ENCODE measurements at places on chromosomes 1 and 21.
A peak's percentile ranks its signal among the peaks of the same experiment; 100 is the strongest.

- no peak for DNase-seq
Measured at GRCh38 chr1:233723387-233723786, 109.5 kb downstream of the KCNK1 start.

DNA sequence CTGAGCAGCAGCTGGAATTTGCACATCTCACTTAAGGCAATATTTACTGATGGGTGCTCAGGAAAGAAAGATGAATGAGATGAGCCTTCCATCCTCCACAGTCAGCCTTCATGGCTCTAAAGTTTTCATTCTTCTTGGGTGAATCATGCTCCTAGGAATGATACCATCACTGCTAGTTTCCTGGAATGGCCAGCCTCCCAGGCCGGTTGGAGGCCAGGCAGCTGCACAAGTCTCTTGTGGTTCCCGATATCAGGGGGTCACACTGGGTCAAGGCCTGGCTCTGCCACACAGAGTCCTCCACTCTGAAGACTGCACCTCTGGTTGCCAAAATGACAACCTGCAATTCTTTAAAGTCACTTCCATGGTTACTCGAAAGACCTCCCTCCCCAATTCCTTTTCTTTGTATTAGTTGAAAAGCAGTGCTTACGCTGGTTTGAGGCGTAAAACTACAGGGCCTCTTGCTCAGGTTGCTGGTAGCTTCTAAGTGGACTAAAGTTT lies 46.2 kb upstream of the PALMD start:
- no peak for DNase-seq

- DNase-seq: peak; percentile 82
Measured at GRCh38 chr1:145858238-145858900, 512 bp downstream of the PIAS3 start.

DNA sequence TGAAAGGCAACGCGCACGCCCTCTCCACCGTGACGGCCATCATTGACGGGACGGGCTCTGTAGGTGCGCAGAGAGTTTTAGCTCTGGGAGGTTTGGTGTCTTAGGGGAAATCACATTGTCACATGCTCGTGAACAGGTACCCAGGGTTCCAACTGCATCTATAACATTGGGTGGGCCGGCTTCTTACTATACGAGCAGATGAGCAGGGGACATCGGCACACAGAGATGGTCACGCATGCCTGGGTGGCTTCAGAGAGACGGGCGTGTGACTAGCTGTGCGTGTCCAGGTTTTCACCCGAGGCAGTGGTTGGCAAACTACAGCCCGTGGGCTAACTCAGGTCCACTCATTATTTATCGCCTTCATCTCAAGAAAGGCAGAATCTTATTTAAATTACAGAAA lies 54.7 kb downstream of the SLC37A1 start:
- no peak for DNase-seq

DNA sequence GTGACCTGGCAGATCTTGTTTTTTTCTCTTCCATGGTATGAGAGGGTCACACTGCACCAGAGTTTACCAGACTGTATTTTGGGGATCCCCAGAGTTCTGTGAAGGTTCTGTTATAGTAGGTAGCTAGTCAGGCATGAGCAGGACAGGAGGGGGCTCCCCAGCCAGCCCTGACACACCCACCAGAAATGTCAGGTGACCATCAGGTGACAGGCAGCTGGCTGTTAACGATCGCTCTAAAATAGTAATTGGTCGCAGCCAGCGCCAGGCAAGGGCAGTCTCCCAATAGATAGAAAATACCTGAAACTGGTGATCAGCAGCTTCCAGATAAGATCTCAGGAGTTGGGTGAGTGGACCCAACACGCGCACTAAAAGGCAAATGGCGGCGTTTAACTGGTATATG lies 264.9 kb downstream of the RHOU start:
- no peak for DNase-seq

DNA sequence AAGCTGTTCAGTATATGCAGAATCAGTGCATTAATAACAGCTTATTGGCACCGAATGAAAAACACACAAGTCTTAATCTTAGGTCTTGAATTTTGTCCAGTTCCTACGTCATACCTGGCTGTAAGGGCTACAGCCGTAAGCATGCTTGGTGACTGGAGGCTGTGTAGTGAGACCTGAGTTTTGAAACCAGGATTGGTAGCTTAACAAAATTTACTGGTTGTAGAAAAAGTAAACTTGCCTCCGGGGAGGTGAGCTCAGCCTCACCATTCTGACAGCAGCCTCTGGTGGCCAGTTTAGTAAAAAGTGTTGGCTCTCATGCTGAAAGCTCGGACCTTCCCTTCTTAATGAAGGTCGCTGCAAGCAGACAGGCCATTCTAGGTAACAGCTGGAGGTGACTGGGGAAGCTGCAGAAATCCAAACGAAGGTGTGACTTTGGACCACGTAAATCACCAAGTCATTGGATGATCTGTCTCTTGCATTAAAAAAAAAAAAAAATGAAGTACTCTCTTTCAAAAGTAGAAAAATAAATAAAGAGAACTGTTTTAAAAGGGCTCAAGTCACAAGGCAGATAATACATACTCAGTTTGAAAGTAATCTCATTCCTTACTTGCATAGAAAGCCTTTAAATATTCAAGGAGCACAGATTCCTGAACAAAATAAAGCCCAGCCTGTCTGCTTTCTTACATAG lies 48.9 kb downstream of the HLCS start:
- no peak for DNase-seq

DNA sequence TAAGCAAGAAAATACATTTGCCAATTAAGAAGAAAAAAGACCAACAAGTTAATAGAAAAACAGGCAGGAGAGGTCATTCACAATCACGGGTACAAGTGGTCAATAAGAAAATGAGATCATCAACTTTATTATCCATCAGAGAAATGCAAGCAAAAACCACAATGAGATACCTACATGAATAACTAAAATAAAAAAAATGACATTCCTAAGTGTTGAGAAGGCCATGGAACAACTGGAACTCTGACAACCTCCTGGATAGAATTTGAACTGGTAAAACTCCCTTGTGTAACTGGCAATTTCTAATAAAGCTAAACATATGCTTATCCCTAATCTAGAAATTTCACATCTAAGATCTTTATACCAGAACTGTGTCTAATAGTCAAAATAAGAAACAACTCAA lies 135.4 kb upstream of the BACE2 start:
- no peak for DNase-seq

- no peak for DNase-seq
Measured at GRCh38 chr1:38326856-38327255, 280.3 kb upstream of the POU3F1 start.

DNA sequence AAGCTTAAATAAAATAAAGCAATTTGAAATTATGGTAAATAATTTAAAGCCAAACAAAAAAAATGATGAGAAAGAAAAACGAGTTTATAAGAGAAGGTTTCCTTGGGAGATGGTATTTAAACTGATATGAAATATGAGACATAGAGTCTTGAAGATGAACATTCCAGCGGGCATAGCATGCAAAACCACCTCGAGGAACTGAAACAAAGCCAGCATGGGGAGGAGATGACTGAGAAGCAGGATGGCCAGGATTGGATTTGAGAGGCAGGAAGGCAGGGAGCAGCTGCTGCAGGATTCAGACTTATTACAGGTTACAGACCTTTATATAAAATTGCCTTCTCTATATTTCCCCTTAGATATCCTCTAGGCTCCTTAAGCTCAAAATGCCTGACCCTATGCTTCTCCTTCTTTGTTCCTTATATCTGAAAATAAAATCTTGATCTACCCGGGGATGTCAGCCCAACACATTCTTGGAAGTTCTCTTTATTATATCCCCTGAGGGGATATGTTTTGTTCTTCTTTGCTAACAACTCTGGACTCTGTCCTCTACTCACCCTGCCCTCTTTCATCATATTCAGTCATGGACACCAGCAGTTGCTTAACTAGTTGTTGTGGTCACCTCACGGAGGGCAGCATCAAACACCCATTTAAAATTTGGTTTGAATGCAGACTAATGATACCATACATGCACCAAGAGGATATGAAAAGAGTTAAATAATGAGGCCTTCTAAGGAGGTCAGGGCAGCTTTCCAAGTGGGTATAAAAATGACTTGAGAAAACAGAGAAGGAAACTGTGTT lies 719.1 kb upstream of the B3GALT2 start:
- no peak for DNase-seq

DNA sequence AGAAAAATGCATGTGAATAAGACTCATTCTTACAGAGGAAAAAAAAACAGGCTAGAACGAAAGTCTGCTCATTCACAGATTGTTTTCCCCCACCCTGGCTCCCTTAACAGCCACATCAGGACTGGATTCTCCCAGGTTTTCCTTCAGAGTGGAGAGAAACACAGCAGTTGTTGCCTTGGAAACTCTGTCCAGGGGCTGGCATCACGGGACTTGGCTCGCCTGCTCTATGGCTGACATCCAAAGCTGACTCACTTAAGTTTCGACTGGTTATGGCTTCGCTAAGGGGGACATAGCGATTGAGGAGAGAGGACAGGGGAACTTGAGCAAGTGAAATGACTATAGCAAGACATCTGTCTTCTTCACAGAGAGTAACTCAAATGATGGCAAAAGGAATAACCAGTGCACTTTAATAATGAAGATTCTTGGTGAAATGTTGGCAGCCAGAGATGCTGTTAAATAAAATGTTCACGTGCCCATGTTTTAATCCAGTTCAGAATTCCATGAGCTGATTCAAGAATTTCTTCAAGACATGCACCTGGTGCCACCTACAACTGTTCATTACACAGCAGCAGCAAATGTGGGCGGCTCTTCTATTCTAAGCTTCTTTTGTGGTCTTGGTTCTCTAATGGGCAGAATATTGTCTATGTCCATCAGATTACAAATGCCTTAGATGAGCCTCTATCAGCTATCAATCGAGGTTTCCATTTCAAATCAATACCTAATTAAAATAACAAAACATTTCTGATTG lies 21.8 kb downstream of the MIS18A start:
- DNase-seq: no peak

DNA sequence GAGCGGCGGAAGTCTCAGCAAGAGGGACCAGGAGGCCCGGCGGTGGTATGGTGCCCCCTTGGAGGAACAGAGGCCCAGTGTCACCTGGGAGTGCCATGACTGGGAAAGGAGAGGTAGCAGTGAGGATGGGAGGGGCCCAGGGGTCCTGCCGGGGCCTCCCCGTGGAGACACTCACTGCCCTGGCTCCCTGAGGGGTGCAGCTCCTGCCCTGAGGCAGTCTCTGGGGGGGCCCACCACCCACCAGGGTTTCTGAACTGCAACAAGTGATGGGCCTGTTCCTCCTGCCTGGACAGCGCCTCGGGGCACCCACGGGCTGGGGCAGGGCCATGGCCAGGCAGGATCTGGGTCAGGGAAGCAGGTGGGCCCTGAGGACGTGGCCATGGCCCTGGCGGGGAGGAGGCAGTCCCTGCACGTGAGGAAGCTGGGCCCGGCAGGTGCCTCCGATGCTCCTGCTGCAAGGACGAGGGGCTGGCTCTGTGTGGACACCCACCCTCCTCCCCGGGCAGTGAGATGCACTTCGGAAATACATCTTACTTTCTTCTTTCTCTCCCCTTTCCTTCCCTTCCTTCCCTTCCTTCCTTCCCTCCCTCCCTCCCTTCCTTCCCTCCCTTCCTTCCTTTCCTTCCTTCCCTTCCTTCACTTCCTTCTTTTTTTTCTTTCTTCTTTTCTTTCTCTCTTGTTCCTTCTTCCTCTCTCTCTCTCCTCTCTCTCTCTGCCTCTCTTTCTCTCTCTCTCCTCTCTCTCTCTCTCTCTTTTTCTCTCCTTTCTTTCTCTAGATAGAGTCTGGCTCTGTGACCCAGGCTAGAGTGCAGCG lies 66.6 kb downstream of the MORN1 start:
- no peak for DNase-seq

DNA sequence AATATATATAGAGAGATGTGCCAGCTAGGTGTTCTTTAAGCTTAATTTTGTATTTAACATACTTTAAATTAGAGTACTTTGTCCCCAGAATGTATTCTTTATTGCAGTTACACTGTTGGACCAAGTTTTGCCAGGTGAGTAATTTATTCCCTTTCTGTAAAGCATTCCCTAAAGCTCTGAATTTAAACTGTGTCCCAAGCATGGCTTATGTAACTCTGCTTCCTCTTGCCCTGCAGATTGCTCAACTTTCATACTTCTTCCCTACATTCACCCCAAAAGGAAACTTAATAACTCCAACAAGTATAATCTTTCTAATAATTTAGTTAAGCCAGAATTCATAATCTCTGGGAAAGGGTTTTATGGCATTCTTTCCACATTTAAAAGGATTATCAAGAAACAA lies 5.6 kb downstream of the LYPLAL1 start:
- DNase-seq: no peak

GRCh38 chr21:28725396-28725795 lies 267.3 kb downstream of the LTN1 start:
- no peak for DNase-seq

- DNase-seq: no peak
Measured at GRCh38 chr1:53285969-53286760, 41.7 kb downstream of the LRP8 start.

GRCh38 chr1:91804546-91805023 lies 81.4 kb downstream of the TGFBR3 start:
- DNase-seq: peak; percentile 86

- no peak for DNase-seq
Measured at GRCh38 chr1:25195835-25196234, 36.5 kb downstream of the SYF2 start.

- DNase-seq: peak; percentile 22
Measured at GRCh38 chr1:228037401-228038386, 30.9 kb downstream of the WNT3A start.

DNA sequence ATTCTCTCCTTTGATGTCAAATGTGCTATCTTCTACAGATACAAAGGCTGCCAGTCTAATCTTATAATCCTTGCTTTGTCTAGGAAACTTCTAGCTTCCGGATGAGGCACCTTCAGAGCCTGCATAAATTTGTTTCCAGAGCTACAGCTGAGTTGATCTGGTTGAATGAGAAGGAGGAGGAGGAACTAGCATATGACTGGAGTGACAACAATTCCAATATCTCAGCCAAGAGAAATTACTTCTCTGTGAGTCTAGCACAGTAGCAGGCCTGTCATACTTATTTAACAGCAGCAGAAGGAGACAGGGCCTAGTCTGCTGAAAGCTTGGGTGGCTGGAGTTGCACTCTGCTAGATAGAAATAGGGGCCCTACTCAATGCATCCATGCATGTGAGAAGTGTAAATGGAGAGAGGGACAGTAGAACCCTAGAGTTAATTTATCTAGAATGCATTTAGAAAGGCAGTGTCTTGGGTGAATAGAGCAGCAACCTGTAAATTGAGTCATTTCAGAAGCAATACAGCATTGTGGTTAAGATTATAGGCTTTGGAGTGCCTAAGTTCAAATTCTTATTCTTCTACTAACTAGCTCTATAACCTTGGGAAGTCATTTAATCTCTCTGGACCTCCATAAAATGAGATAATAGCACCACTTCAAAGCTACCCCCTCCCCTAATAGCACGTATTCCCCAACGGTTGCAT lies 89.0 kb downstream of the MACF1 start:
- DNase-seq: no peak

- DNase-seq: peak; percentile 54
Measured at GRCh38 chr1:225426395-225427234, 1.2 kb downstream of the LBR start.

GRCh38 chr21:41630917-41631316 lies 123.0 kb upstream of the TMPRSS2 start:
- no peak for DNase-seq

- peak; percentile 12 for DNase-seq
Measured at GRCh38 chr1:41639332-41639936, 155.0 kb upstream of the EDN2 start.
